ENCODE measurements at places on chromosomes 11 and 22. TPM values are rescaled to one million over a fixed set of nuclear protein-coding genes. Genes with fewer than 3 reads are reported as not detected.

Gene ANKK1
- total RNA-seq, result not detected

Gene OR51E1
- total RNA-seq, result not detected

Gene MPPED2
- 2.5 TPM for total RNA-seq

Gene BEST1
- total RNA-seq, result 2.2 TPM

Gene NLRP10
- not detected for total RNA-seq

Gene HBB
- total RNA-seq, result 90.2 TPM

- no peaks in the 10 kb centered on the region for H3K27me3 ChIP-seq
- H3K27ac ChIP-seq, result no peak overlapping the region
- DNase-seq, result no peak
- no peaks in the 10 kb centered on the region for H3K4me1 ChIP-seq
- H3K36me3 ChIP-seq, result no peaks in the 10 kb centered on the region
These were observed 108.4 kb downstream of the GGTLC2 start for GRCh38 chr22:22752556-22753477.

Measured in esophagus muscularis mucosa (tissue), 4 donors.